NCI-H1105 treated with DMSO at 0.1 percent for 48 hours (cell line): ENCODE measurements at places on chromosomes 1 and 21.

- no peak for DNase-seq
Observed at GRCh38 chr1:33971018-33971710, 107.3 kb downstream of the HMGB4 start.

DNA sequence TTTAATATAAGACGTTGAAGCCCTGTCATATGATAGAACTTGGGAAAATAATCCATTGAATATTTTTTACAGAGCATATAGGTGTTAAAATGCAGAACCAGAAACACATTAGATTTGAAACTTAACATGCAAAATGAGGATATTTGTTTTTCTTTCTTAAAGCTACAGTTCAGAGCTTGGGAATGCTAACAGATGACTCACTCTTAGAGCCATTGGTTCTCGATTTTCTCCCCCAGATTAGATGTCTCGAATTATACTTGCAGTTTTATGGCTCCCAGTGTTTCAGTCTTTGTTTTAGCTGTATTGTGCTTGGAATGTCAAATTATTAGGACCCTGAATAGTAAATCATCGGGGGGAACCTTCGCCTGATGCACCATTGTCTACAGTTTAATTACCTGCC, 575.7 kb upstream of the ZP4 start:
- no peak for DNase-seq

GRCh38 chr1:93768380-93768863, 86.8 kb upstream of the BCAR3 start:
- DNase-seq, result no peak

- DNase-seq, result no peak
Observed at GRCh38 chr1:185849014-185849413, 114.8 kb downstream of the HMCN1 start.

- DNase-seq, result no peak
Observed at GRCh38 chr21:42388740-42389448, 7.0 kb downstream of the TMPRSS3 start.

GRCh38 chr1:54017979-54018378, at the start of gene LDLRAD1:
LDLRAD1 (minus strand) TSS chr1:54018186; CDS start chr1:54018112, 74 bp downstream.
- DNase-seq, result no peak

- DNase-seq, result peak; percentile 61
Observed at GRCh38 chr1:87131809-87132283, 196.8 kb upstream of the LMO4 start.

- no peak for DNase-seq
Observed at GRCh38 chr1:182897696-182898095, 55.3 kb downstream of the SHCBP1L start.

GRCh38 chr1:164648636-164649035, 89.7 kb downstream of the PBX1 start:
- no peak for DNase-seq

DNA sequence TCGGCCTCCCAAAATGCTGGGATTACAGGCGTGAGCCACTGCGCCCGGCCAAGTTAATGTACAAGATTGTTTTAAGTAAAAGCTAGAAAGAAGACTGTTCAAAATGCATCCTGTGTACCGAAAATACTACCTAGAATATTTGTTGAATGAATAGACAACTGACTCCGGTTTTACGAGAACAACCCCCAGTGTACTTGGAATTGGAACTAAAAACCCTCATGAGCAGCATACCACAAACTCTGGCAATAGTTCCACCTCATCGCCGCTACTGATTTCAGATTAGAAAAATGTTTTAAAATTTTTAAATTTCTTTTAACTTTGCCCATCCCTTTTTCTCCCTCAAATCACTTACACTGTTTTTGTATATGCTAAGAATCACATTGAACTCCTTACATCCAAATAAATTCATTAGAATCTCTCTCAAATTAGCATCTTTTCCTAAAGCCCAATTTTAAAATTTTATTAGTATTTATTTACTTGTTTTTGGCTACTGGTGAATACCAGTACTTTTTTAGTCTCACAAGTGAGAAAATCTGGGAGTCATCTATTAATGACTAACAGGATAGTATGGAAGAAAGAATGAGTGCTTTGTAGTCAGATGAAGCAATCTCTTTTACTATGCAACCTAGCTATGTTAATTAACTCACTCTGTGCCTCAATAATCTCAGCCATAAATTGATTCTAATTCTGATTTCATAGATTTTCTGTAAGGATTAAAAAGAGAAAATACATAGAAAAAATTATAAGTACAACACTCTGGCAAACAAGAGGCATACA, 95.1 kb downstream of the GPATCH2 start:
- DNase-seq, result no peak

DNA sequence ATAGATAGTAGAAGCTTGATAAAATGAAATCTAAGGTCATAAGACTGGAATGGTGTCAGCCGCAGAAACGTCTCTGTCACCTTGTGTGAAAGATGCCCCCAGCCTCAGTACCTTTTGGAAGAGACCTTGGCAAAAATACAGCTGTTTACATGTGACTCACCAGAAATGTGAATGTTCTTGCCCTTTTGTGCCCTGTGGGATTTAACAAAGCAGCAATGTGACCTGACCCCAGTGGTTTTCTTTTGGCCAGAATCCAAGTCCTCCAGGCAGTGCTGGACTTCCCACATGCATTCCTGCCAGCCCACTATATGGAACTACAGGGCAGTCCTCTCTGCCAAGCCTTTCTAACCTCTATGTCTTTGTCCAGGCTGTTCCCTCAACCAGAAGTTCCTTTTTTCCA, 27.2 kb upstream of the LRRC8C start:
- DNase-seq, result no peak

- no peak for DNase-seq
Observed at GRCh38 chr1:111192658-111193519, 7.6 kb downstream of the DENND2D start.

DNA sequence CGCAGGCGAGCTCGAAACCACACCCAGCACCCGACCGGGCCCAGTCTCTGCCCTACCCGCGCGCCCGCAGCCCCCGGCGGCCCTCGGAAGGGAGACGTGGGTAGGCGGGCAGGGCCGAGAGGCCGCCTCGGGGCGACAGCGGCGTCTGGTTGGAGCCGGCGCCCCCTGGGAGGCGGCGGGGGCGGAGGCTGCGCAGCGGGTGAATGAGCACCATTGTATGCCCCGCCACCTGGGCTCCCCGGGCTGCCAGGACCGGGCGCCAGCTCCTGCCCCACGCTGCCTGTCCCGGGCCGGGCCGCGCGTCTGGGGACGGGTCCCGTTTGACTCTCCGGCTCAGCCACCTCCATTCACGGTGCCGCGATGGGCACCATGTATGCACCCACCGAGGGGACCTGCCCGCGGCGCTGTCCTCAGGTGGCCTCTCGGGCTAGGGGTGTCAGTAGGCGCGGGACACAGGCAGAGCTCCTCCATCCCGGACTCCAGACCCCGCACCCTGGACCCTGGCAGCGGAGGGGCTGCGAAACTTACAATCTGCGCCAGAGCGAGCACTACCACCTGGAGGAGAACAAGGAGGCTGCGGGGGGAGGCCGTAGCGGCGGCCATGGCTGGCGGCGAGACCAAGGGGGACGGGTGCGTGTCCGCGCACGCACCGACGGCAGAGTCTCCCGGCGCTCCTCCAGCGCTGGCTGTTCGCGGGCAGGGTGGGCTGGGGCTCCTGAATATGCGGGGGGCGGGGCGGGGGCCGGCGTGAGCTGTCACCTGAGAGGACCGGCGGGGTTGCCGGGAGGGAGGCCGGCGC, at the start of gene COL9A2:
TSS of gene COL9A2 (minus strand) at position 692 of the 799 bp plus-strand sequence. CDS start at position 603, 89 bp downstream.
- peak; percentile 71 for DNase-seq

- DNase-seq, result no peak
Observed at GRCh38 chr1:214993419-214993818, 89.1 kb upstream of the KCNK2 start.

GRCh38 chr1:103250441-103250861, 142.1 kb upstream of the COL11A1 start:
- no peak for DNase-seq
